Amniotic epithelial cell (primary cell): ENCODE measurements at places on chromosomes 16 and 17.

DNA sequence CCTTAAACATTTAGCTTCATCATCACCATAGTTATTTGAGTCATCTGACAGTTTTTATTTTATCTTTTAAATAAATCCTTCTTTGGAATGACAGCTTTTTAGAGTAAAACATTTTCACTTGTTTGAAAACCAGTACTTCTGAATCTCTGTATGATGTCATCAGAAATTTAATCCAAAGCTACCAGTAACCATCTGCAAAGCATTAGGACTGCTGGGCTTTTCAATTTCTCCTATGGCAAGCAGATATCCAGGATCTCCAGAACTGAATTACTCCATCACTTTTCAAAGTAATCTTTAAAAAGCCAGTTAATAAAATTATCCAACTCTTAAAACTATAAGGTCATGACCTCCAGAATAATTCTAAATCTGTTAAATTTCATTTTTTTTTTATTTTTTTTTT, 51.5 kb downstream of the CHCT1 start:
- DNase-seq, result no peak

DNA sequence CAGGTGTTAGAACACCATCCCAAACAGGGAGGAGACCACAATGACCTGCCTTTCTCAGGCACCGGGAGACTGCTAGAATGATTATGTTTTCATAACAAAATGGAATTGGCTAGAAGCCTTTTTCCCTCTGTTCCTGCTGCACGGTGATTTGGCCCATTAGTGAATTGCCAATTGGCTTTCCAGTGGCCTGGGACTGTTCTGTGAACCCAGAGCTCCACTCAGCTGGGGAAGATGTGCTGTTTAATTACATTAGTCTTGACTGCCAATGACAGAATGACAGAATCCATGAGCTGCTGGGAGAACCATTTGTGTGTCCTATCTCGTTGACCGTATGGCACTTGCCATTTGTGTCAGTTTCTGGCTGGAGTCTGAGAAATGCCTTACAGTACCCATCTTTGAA, 242.9 kb downstream of the CDH11 start:
- no peak for DNase-seq

- DNase-seq, result no peak
Observed at GRCh38 chr17:57413848-57414651, 157.7 kb downstream of the MSI2 start.

GRCh38 chr17:1573932-1574696, 11.5 kb upstream of the PITPNA start:
- DNase-seq, result peak; percentile 57

DNA sequence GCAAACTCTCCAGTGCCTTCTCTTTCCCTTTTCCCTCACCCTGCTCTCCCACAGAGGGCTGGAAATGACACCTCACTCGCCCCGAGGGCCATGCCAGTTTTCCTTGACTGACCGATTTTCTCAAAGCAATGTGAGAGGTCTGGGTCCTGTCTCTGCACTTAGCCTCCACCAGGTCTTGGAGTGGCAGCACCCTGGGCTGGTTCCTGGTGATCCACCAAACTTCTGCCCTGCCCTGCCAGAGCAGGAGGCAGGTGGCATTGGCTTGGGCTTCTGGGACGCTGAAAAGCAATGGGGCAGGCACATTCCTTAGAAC, 97.5 kb downstream of the RAB11FIP4 start:
- no peak for DNase-seq

GRCh38 chr16:51576498-51577195, 425.6 kb upstream of the SALL1 start:
- DNase-seq, result no peak

- DNase-seq, result no peak
Observed at GRCh38 chr17:74592087-74592990, at the start of gene CD300LD. CD300LD (minus strand) TSS chr17:74592283; CDS start chr17:74592202, 81 bp downstream.
